ENCODE measurements at places on chromosomes 2 and 18.

DNA sequence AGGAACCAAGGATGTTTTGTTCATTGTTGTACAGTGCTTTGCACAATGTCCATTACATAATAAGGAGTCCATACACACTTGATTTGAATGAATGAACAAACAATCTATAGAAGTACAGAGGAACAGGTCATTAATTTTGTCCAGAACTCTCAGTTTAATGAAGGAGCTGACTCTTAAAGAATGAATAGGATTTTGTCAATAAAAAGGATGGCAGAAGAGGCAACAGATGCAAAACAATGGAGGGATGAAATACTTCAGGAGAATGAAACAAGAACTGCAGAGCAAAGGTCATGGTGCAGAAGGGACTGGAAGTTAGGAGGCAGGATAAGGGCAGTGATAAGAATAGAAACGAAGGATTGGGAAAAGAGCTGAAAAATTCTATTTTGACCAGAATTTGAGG is 28.7 kb upstream of the COL5A2 start:
- H3K27ac ChIP-seq = no peak overlapping the region
- peaks cover 9% of the 10 kb centered on the region for H3K4me1 ChIP-seq
- H3K36me3 ChIP-seq = no peaks in the 10 kb centered on the region
- no peaks in the 10 kb centered on the region for H3K27me3 ChIP-seq

DNA sequence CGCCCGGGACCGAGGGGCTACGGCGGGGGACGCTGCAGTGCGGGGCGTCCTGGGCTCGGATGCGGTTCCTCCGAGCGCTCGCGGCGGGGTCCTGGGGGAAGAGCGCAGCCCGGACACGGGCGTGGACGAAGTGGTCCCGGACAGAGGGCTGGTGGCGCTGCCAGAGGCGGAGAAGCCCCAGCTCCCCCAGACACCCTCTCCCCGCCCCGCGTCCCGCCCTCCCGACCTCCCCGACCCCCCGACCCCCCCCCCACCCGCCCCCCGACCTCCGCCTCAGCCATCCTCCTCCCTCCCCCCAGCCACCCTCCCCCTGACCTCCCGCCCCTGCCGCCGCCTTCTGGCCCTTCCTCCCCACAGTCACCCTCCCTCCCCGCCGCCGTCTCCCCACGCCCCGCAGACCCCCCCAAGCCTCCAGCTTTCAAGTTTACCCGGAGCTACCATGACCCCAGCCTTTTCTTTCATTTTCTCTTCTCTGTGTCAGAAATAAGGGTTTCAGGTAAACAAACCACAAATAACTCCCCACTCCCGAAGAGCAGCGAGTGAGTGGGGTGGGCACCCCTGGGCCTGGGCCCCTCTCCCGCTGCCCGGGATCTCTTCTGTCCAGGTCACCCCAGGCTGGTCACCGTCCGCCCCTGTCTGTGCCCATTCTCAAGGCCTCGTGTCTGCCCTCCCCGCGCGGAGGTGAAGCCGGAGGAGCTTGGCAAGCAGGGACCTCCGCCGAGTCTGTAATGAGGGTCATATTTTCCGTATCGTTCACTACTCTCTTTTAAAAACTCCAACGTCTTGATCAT is 5.1 kb downstream of the NFATC1 start:
- peaks cover 14% of the 10 kb centered on the region for H3K36me3 ChIP-seq
- peak overlapping the region; percentile 91 for H3K27ac ChIP-seq

- H3K4me3 ChIP-seq = no peak overlapping the region
- no peak overlapping the region for H3K27ac ChIP-seq
- DNase-seq = no peak
- peaks cover 6% of the 10 kb centered on the region for H3K27me3 ChIP-seq
These were observed 28.5 kb upstream of the NAPG start for GRCh38 chr18:10497206-10497749.

GRCh38 chr2:68909793-68910674 is 38.8 kb upstream of the BMP10 start:
- no peak overlapping the region for H3K4me3 ChIP-seq
- no peaks in the 10 kb centered on the region for H3K27me3 ChIP-seq
- H3K36me3 ChIP-seq = no peaks in the 10 kb centered on the region
- DNase-seq = peak; percentile 84
- peak overlapping the region; percentile 5 for H3K27ac ChIP-seq

GRCh38 chr2:240432820-240433801 is 2.4 kb upstream of the GPC1 start:
- peaks cover 19% of the 10 kb centered on the region for H3K27me3 ChIP-seq
- H3K4me3 ChIP-seq = peak overlapping the region; percentile 44
- peak overlapping the region; percentile 36 for H3K27ac ChIP-seq
- no peak for DNase-seq
- H3K4me1 ChIP-seq = peaks cover 18% of the 10 kb centered on the region

GRCh38 chr2:16218625-16219024 is 278.3 kb downstream of the MYCN start:
- no peak overlapping the region for H3K4me3 ChIP-seq
- no peak for DNase-seq
- no peaks in the 10 kb centered on the region for H3K4me1 ChIP-seq
- no peak overlapping the region for H3K27ac ChIP-seq
- H3K27me3 ChIP-seq = no peaks in the 10 kb centered on the region
- H3K36me3 ChIP-seq = no peaks in the 10 kb centered on the region
